BE2C (cell line): ENCODE measurements at places on chromosomes 1 and 21.
A peak's percentile ranks its signal among the peaks of the same experiment; 100 is the strongest.

DNA sequence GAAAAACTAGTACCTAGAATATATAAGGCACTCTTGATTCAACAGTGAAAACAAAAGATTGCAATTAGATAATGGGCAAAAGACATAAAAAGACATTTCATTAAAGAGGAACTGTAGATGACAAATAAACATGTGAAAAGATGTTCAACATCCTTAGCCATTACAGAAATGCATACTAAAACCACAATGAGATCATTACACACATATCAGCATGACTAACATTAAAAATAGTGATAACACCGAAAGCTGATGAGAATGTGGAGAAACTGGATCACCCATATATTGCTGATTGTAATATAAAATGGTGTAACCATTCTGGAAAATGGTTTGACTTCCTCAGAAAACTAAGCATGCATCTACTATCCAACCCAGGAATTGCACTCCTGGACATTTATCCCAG lies 340.3 kb downstream of the SEC16B start:
- no peak for DNase-seq

- DNase-seq = peak; percentile 36
Measured at GRCh38 chr1:145846201-145846612, 777 bp downstream of the NUDT17 start.

DNA sequence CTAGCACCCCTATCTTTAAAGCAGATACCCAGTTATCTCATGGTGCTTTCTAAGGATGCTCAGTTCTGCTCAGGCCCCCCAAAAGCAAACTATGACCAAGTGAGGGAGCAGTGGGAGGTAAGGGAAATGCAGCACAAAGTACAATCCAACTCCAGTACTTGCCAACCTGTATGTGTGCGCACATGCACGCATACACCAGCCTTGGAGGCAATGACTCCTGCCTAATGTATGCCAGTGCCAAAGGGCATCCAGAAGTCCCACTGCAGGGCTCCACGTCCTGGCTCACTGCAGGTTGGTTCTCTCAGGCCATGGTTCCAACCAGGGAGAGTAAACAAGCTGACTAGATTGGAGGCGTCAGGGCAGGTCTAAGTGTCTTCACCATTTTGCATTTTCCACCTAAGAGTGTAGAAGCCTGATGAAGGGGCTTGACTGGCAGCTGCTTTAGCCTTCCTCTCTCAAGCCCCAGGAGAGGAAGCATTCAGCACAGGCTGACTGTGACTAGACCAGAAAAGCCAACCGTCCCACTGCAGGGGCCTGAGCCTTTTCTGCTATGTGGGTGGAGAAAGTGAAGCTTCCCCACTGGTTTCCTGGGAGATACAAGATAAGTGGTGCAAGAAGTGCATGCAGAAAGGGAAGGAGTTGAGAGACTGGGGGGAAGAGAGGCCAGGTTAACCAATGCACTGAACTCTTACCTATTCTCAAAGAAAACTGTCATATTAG lies 7.7 kb downstream of the AMIGO1 start:
- DNase-seq = no peak

- no peak for DNase-seq
Measured at GRCh38 chr1:46011121-46011695, 121.2 kb downstream of the PIK3R3 start.

DNA sequence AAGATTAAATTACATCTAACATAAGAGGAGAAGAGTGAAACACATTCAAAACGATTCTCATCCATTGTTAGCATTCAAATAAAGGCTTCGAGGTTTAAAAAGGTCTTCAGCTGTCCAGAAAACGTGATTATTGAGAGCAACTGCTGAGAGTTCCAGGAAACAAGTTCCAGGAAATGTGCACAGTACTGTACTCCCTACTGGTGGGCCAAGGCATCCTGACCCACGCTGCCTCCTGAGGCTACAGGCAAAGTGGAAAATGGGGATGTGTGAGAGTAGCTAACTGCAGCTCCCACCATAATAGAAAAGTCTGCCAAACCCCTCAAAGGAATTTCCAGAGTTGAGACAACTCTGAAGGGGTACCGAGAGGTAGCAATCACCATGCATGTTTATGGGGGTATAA lies 2.0 kb downstream of the VAV3 start:
- DNase-seq = no peak

GRCh38 chr1:152014943-152015342 lies 21.3 kb upstream of the S100A10 start:
- no peak for DNase-seq

DNA sequence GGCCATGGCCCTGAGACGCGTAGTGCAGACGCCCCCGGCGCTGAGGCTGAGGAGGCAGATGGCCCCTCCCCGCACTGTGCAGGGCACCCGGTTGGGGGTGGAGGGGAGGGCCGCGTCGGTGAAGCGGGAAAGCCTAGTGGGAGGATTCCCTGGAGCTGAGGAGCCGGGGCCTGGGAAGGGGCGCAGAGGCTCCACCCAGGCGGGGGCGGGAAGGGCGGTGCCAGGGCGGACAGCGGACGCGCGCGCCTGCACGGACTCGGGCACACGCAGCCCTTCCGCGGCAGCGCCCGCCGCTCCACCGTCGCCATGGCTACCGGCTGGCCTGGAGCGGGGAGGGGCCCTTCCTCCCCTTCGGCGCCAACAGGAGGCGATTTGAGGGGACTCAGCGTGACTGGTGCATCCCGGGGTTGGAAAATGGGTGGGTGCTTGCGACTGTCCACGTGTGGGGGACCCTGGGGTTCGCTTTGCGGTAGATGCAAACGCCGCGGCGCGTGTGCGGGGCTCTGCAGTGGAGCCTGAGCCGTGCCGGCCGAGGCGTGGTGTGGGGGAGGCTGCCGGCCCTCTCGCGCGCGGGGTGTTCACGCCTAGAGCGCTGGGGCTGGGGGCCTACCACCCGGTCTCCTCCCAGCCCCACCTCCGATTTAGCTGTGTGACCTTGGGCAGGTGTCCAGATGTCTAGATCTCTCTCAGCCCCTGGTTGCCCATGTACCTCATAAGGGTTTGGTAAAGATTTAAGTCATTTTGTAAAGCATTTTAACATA lies 35.1 kb downstream of the PTPRF start:
- DNase-seq = peak; percentile 79

GRCh38 chr1:235852887-235853286 lies 13.8 kb downstream of the LYST start:
- no peak for DNase-seq

DNA sequence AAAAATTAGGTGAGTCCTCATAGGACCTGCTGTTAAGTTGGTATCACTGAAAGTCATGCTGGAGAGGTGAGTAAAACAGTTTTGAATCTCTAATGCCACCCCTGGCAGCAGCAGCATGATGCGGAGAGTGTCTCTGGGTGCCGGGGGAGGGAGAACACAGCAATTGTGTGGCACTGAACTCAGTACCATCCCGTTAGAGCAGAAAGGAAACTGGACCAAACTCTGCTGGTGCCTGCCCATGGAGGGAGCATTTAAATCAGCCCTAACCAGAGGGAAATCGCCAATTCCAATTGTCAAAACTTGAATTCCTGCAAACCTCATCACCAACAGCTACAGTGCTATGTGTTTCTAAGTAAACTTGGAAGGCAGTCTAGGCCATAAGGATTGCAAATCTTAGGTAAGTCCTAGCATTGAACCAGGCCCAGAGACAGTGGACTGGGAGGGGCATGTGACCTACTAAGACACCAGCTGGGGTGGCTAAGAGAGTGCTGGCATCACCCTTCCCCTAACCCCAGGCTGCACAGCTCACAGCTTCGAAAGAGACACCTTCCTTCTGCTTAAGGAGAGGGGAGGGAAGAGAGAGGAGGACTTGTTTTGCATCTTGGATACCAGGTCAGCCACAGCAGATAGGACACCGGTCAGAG lies 30.0 kb downstream of the CD53 start:
- no peak for DNase-seq

GRCh38 chr1:173122958-173123852 lies 72.5 kb upstream of the TNFSF18 start:
- DNase-seq = peak; percentile 24

DNA sequence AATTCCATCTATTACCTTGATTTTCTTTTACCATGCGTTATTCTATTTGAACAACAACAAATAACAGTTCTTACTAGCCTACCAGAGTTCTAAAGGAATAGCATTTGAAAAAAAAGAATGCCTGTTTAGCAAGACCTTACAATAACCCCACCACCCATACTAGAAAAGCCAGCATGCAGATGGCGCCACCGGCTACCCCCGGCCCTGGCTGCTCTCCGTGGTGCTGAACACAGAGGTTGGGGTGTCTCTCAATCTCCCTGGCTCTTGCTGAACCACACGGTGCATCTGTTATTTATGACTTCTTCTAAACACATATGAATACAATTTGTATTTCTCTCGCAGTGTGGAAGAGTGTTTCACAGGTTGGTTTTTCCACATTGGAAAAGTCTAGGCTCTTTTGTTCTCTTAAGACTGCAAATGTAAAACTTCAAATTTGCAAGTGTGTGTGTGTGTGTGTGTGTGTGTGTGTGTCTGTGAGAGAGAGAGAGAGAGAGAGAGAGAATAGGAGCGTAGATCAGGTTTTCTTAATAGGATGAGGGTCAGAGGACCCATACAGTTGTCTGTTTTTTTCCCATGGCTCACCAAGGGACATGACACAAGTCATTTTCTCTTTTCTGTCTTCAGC lies 13.6 kb downstream of the GRIK3 start:
- DNase-seq = no peak

DNA sequence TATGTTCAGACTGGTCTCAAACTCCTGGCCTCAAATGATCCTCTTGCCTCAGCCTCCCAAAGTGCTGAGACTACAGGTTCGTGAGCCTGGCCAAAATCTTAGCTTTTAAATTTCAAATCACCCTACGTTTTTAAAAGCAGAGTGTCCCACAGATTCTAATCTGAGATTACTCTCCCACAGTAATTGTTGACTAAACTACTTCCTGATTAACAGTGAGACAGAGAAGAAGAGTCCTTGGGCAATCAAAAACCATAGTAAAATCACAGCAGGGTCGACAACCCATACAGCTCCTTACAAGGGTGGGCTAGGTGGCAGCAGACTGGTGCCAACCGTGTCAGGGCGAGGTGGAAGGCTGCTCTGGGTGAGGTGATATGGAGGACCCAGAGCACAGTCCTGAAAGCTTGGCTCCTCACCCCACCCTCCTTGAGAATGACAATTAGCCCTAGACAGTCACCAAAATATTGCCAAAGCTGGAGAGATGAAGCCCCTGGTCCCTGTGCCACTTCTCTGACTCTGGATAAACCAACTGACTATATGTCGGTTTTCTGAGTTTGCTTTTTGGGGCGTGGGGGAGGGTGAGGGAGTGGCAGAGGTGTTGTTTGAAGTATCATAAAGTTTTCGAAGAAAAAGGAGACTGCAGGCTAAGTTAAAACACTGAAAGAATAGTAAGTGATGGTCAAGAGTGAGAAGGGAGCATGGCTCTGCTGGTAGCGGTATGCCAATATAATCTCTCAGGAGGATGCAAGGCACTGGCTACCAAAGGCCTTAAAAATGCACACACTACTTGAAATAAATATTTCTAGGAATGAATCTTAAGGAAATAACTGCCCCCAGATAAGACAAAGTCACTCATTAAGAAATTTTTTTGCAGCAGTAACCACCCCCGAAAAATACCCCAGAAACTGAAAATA lies 86.8 kb downstream of the SLC45A1 start:
- DNase-seq = no peak

DNA sequence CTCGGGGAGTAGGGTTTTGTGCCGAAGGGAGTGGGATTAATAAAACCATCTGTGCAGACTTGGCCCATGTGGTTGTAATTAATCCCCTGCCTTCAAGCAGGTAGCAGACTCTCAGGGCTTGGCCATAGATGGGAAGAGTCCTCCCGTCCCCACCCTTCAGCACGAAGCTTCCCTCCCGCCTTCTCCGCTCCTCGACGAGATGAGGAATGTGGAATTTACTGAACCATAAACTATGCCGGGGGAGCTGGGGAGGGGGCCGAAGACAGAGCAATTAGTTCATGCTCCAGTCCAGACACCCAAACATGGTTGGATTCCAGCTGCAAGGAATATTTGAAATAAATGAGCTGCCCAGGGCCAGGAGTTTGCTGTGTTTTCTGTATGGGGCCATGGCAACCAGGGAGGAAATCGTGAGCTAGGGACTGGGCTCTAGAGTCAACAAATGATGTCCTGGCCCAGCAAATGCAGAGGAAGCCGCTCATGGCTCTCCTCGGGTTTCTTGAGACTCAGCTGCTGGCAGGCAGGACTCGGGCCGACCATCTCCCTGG lies 78.8 kb downstream of the SPSB1 start:
- no peak for DNase-seq

DNA sequence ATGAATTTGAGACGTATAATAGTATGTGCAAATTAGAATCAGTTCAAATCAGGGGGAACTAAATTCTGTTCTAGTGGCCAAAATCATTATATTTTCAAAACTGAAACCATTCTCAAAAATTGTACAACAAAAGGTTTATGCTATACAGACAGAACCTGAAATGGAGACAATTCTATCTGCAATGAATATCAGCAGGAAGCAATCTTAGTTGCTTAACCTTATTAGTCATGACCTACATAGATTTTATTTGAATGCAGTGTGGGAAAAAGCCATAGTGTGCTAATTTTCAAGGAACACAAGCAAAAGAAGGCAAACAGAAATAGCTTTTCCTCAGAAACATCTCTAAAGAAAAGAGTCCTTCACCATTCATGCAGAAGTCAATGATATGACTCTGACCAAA lies 6.5 kb downstream of the AK5 start:
- DNase-seq = no peak

DNA sequence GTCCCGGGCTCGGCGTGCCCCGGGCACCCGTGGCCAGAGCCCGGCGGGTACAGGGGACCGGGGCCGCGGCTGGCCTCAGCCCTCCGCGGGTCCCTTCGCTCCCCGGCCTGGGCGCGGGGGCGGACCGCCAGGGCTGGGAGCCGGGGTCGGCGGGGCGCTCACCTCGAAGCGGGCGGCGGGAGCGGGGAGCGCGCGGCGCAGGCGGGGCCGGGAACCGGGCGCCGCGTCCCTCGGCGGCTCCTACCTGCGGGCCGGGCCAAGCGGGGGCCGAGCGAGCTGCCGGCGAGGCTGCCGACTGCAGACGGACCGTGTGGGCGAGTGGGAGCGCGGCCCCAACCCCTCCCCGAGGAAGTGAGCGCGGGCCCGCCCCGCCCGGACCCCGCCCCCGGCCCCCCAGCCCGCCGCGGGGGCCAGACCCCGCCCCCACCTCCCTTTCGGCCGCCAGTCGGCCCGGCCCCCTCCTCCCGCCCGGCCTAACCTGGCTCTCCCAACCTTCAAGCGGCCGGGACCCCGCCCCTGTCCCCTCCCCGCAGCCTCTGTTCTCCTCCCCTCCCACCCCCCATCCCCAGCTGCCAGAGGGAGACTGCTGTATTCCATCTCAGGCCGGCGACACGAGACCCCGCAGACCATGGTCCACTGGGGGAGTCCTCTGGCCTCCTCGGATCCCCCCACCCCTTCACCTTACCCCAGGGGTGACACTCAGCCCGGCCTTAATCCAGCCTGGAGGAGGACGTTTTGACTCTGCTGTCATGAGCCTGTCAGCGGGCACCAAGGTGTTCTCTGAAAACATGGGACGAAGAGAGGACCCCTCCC lies at the start of gene FHL3:
Gene FHL3 (minus strand): TSS at position 320 of the 813 bp plus-strand sequence. CDS start 6,102 bp downstream, outside the sequence.
- peak; percentile 62 for DNase-seq

- DNase-seq = no peak
Measured at GRCh38 chr1:192171123-192171522, 12.9 kb downstream of the RGS18 start.

GRCh38 chr1:228366866-228367741 lies 39.5 kb downstream of the TRIM11 start:
- DNase-seq = peak; percentile 4

GRCh38 chr1:219227360-219228057 lies 53.8 kb downstream of the LYPLAL1 start:
- DNase-seq = no peak

GRCh38 chr1:67953301-67953700 lies 97.1 kb downstream of the DIRAS3 start:
- no peak for DNase-seq

GRCh38 chr1:7721940-7722669 lies 49.0 kb upstream of the VAMP3 start:
- no peak for DNase-seq

GRCh38 chr1:205444931-205445645 lies 10.8 kb downstream of the BLACAT1 start:
- no peak for DNase-seq
